B cell (primary cell): ENCODE measurements at places on chromosomes 6 and 20. TPM values are rescaled to one million over a fixed set of nuclear protein-coding genes. Genes with fewer than 3 reads are reported as not detected.

YIPF3 gene
- 82.1 and 92.6 TPM in 2 replicates for total RNA-seq

C4A gene
- total RNA-seq: 10.5 and 11.1 TPM in 2 replicates

GRIK2 gene
- not detected in 2 replicates for total RNA-seq

CFAP61 gene
- total RNA-seq: not detected in 2 replicates

- DNase-seq: no peak
- no peaks in the 10 kb centered on the region for H3K27me3 ChIP-seq
These were observed 10.1 kb downstream of the PKHD1 start for GRCh38 chr6:52077180-52077884.

DNA sequence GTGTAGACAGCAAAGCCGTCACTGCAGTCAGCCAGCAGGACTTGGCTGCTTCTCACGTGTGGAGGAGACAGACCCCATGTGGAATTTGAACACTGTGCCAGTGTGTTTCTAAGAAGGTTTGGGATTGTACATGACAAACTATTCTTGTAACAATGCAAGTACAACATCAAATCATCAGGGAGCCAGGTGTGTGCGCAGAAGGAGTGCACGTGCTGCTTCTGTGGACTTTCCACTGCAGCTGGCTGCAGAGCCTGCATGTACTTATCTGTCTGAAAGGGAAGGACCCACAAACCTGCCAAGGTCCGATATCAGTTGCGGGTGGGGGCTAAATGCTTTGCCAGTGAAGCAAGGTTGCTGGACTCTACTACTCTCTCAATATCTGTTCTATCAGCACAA, 211.6 kb downstream of the WDR27 start:
- no peak for DNase-seq
- H3K4me1 ChIP-seq: no peaks in the 10 kb centered on the region

- H3K4me1 ChIP-seq: no peaks in the 10 kb centered on the region
- H3K36me3 ChIP-seq: no peaks in the 10 kb centered on the region
- DNase-seq: no peak
These were observed 19.6 kb downstream of the MAS1 start for GRCh38 chr6:159910342-159910741.

GRCh38 chr6:45698046-45698445, 317.6 kb downstream of the CLIC5 start:
- peaks cover 4% of the 10 kb centered on the region for H3K4me1 ChIP-seq
- H3K27me3 ChIP-seq: no peaks in the 10 kb centered on the region
- H3K4me3 ChIP-seq: no peak overlapping the region

DNA sequence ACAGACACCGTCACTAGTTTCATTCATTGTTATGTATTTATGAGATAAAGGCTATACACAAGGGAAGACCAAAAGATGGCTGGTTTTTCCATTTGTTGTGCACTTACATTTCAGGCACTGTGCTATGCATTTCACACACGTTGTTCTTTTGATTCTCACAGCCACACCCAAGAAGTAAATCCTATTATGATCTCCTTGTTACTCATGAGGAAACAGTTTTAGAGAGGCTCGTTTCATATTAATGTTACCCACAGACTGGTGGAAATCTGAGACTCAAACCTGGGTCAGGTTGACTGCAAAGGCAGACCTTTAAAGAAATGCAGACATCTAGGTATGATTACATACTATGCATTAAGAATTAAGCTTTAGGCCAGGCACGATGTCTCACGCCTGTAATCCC, 34.9 kb downstream of the SHLD1 start:
- no peaks in the 10 kb centered on the region for H3K4me1 ChIP-seq
- H3K27ac ChIP-seq: no peak overlapping the region
- H3K4me3 ChIP-seq: no peak overlapping the region
- DNase-seq: no peak
- H3K27me3 ChIP-seq: no peaks in the 10 kb centered on the region

GRCh38 chr6:157811137-157811475, 11.9 kb upstream of the SNX9 start:
- DNase-seq: no peak
- no peaks in the 10 kb centered on the region for H3K27me3 ChIP-seq
- H3K4me1 ChIP-seq: peaks cover 23% of the 10 kb centered on the region
- H3K27ac ChIP-seq: no peak overlapping the region

DNA sequence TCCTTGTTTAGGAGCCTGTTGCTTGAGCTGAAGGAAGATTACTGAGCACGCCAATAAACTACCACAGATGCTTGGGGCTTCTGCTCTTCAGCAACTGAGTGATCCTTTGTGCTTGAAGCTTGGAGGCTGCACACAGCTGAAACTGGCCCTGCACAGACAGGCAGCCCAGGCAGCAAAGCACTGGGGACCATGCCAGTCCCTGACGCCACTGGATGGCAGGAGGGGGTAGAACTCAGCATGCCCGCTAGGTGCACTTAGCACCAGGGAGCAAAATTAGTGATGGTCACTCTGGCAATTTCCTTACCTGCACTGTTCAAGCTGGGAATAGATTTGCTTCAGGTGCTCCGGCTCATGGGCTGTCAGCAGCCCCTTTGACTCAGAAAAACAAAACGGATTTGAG, 91.5 kb downstream of the FAM50B start:
- H3K36me3 ChIP-seq: no peaks in the 10 kb centered on the region
- H3K27ac ChIP-seq: no peak overlapping the region
- H3K27me3 ChIP-seq: no peaks in the 10 kb centered on the region
- H3K4me1 ChIP-seq: no peaks in the 10 kb centered on the region
- DNase-seq: no peak
- H3K4me3 ChIP-seq: no peak overlapping the region

- no peaks in the 10 kb centered on the region for H3K4me1 ChIP-seq
- DNase-seq: no peak
- H3K36me3 ChIP-seq: no peaks in the 10 kb centered on the region
These were observed 14.7 kb downstream of the ENPP3 start for GRCh38 chr6:131651782-131652181.
